ENCODE measurements at places on chromosomes 2 and 18.

DNA sequence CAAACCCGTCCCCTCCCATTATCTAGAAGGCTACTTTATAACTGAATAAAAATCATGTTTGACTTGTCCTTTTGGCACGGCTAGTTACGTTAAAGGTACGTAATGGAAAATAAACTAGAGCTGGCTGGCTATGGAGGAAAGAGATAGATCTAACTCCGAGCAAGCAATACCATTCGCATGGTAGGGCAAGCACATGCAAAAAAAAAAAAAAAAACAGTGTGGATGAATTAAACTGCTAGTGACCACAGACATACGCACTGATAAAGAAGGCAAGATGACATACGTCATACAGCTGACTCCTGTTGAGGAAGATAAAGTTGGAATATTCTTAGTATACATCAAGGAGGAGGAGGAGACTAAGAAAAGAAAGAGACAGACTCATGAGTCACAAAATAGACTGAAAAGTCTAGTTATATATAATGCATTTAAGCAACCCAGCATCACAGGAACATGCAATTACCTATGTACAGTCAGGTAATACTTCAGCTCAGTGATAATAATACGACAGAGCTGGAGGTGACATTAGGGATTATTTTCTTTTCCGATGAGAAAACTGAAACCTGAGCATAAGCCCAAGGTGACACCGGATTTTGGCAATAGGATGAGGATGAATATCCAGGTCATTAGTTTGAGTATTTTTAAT is 37.9 kb upstream of the NARS1 start:
- DNase-seq, result no peak

DNA sequence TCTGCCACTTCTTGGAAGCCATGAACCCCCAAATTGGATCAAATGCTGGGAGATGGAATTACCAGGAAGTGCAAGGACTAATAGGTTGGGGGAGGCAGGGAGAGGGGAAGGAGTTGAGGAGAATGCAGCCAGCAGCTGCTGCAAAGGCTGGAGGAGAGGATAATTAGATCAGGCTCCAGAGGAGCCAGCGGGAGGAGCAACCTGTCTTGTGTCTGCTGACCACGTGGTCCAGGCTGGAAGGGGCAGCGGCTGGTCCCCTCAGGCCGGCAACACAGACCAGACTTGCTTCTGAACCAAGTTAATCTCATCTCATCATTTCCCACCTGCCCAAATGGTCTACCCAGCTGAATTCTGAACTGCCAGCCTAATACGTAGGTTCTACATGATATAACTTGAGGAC is 68.3 kb downstream of the MRO start:
- no peak for DNase-seq

GRCh38 chr2:238879621-238880377 is 31.9 kb downstream of the TWIST2 start:
- no peak for DNase-seq

DNA sequence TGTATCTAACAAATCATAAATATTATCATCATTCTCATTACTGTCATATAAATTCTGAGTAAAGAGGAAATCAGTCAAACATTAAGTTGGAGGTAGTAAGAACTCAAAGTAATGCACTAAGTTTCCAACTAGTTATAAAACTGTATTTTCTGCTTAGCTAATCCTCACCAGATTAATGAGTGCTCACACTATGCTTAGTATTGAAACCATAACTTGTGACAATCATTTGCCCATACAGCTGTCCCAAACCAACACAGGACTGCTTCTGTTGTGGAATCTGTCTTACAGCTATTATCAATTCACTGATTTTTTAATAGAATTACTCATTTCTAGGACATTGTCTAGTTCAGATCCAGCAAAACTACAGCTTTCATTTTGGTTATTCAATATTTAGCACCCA is 41.5 kb upstream of the TANK start:
- no peak for DNase-seq

DNA sequence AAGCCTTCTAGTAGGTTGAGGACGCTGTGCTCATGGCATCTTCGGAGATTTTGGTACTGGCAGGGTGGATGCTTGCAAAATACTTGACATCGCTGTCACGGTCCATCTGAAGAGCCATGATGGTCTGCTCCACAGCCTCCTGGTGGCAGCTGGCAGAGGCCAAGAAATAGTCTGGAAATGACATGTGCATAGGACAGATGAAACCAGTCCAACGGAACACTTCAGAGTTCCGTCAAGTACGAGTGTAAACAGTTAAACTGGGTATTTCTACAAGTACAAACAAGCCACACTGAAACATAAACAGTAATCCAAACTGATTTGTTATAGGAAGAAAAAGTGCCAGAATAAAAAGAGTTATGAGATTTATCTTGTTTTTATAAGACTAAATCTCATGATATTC is 66.6 kb downstream of the PPP4R1 start:
- no peak for DNase-seq

- peak; percentile 55 for DNase-seq
These were observed at the start of gene HS1BP3 for GRCh38 chr2:20650877-20651730. HS1BP3 (minus strand) TSS chr2:20651098; CDS start chr2:20651063, 35 bp downstream.
